ENCODE measurements at places on chromosomes 3 and 15.

DNA sequence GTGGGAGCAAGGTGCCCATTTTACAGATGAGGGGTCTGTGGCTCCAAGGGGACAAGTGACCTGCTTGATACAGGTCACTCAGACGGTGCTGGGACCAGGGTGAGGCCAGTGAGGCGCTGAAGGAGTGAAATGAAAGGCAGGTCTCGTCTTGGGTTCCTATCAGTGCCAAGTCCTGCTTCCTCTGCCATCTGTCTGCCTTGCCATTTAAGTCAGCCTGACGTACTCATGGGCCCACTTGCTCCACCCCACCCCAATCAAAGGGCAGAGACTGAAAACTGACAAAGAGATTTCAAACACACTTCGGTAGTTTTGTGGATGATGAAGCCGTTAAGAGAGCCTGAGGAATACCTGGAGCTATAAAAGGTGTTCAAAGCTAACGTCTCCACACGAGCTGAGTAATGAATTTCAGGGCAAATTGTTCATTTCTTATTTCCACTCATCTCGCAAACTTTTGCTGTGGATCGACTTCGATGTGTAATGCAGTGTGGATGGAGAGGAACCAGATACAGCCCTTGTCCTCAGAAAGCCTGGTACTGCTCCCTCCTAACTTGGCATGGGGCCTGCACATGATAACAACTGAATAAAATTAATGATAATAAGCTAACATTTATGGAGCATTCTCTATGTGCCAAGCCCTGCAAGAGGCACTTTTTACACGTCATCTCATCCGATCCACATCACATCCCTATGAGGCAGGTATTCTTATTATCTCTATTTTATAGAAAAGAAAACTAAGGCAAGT, 36.6 kb downstream of the ATP2B2 start:
- no peak for DNase-seq

DNA sequence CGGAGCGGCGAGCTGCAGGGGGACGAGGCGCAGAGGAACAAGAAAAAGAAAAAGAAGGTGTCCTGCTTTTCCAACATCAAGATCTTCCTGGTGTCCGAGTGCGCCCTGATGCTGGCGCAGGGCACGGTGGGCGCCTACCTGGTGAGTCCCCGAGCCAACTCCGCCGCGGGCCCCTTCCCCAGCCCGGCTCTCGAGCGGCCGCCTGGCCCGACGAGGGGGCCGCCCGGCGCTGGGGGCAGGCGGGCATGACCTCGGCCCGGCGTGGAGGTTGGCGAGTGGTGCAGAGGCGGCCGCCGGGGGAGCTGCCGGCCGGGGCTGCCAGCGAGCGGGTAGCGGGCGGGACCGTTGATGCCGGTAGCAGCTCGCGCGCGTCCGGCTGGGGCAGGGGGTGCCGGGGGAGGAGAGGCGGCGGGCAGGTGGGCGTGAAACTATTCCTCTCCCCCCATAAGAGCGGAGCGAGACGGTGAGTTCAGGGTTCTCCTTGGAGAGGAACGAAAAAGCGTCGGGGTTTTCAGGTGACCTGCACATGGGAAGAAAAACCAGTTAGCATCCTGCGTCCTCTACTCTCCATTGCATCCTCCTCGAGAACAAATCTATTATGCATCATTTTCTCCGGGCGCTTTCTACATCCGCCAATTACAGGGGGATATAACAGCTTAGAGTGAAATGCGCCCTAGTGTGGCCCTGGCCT, 585 bp downstream of the SLCO3A1 start:
- DNase-seq = no peak

- DNase-seq = no peak
Measured at GRCh38 chr15:78075490-78076230, 1.9 kb downstream of the TBC1D2B start.

DNA sequence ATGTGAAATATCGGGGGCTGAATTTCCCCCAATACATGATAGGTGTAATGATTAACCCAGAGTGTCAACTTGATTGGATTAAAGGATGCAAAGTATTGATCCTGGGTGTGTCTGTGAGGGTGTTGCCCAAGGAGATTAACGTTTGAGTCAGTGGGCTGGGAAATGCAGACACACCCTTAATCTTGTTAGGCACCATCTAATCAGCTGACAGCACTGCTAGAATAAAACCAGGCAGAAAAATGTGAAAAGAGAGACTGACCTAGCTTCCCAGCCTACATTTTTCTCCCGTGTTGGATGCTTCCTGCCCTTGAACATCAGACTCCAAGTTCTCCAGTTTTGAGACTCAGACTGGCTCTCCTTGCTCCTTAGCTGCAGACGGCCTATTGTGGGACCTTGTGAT, 247.8 kb downstream of the OTOL1 start:
- DNase-seq = no peak

GRCh38 chr3:149717391-149718056, 34.8 kb downstream of the COMMD2 start:
- DNase-seq = peak; percentile 57

- no peak for DNase-seq
Measured at GRCh38 chr3:41097896-41098496, 101.3 kb upstream of the CTNNB1 start.

- peak; percentile 35 for DNase-seq
Measured at GRCh38 chr3:196835086-196835485, 32.6 kb upstream of the SENP5 start.

GRCh38 chr15:55884223-55884622, 109.2 kb downstream of the NEDD4 start:
- no peak for DNase-seq

DNA sequence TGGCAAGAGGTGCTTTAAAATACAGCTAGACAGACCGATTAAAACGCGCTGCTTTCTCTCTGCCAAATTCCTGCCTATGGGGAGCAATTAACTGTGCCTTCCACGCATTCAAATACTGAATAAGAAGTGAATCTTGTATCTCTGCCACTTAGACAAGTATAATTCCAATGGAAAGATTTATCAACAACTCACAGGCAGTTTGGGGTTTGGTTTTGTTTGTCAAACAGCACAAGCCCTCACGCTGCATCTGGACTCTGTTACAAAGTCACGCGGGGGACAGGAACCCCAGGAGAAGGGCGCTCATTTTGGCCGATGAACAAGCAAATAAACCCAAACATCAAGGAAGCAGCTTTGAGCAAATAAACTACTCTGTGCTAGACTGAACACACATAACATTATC, 61.8 kb upstream of the TMCO5A start:
- DNase-seq = no peak

DNA sequence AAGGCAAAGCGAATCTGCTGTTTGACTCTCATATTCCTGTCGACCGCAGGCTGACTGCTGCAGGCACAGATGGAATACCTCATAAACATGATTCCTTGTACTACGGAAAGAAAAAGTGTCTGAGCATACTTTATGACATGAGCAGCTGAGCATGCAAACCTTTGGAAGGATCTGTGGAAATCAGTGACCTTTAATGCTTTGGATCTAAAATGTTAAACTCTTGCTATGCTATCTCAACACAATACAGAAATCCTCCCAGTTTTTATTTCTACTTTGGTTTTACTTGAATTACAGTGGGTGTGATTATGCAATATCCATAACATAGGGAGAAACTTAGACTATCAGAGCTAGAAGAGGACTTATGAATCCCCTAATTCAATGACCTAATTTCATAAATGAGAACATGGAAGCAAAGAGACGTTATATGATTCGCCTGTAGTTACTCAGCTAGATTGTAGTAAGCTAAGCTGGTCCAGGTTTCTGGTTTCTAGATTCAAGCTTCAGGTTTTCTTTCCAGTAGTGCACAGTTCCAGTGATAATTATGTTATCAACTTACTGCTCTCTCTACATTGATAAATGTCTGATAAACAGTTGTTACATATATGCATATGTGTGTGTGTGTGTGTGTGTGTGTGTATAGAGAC, 127.6 kb upstream of the GBE1 start:
- DNase-seq = no peak

DNA sequence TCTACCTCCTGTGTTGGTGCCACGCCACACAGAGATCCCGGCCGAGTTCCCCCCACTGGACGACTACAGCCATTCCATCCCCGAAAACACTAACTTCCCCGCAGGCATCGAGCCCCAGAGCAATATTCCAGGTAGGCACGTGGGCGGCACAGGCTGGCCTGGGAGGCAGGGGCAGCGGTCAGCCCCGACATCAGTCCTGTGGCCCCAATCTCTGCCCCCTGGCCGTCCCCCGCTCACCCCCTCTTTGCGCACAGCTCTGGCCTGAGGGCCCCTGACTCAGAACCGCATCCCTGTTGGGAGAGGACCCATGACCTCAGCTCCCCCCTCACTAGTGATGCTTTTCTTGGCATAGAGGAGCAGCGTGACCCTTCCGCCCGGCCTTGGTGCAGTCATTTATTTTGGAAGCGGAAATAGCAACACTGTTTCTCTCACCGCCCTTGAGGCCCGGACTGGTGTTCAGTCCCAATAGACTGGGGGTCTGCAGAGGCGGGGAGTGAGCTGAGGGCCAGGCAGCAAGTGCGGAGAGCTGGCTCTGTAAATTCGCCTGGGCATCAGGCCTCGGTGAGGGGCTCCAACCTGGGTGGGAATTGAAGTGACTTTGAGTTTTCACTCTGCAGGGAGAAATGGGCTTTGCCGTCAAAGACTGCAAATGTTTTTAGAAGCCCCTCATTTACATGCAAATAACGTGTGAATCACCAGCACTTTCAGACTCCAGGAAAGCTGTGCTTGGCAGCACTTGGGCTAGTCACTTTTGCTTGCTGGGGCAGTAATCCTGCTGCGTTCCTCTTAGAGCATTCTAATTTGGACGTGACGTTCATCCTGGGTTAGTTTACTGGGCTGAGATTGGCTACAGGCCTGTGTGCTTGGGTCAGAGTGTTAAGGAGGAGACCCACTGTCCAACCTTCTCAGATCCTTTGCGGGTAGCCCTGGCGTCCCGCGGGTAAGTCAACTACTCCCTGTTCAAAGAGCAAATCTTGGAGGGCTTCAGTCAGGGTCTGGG, 88.9 kb downstream of the AAGAB start:
- DNase-seq = no peak

DNA sequence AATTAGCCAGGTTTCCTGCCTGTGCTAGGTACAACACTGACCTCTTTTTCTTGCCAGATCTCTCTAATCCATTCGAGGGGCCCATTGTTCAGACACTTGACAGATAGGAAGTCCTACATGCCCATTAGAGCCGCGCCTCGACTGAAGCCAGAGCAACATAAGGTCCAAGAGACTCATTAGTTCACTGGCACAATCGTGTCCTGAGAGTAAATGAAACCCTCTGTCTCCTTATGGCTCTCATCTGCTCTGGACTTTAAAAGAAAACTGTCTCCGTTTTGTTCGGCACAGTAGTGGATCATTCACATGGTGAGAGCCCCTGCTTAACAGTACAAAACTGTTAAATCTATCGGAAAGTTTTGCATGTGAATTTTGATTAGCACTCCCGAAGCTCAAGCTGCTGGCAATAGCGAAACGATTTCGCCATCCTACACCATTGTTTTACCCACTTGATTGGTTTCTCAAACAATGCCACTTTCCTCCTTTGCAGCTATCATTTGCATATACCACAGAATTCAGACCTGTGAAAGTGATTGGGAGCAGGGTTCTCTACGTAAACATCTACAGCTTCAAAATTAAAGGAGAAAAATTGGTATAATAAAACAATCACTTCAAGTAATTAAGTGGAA, 19.0 kb upstream of the C15orf61 start:
- DNase-seq = no peak

GRCh38 chr3:36681867-36682266, 82.5 kb downstream of the DCLK3 start:
- no peak for DNase-seq

DNA sequence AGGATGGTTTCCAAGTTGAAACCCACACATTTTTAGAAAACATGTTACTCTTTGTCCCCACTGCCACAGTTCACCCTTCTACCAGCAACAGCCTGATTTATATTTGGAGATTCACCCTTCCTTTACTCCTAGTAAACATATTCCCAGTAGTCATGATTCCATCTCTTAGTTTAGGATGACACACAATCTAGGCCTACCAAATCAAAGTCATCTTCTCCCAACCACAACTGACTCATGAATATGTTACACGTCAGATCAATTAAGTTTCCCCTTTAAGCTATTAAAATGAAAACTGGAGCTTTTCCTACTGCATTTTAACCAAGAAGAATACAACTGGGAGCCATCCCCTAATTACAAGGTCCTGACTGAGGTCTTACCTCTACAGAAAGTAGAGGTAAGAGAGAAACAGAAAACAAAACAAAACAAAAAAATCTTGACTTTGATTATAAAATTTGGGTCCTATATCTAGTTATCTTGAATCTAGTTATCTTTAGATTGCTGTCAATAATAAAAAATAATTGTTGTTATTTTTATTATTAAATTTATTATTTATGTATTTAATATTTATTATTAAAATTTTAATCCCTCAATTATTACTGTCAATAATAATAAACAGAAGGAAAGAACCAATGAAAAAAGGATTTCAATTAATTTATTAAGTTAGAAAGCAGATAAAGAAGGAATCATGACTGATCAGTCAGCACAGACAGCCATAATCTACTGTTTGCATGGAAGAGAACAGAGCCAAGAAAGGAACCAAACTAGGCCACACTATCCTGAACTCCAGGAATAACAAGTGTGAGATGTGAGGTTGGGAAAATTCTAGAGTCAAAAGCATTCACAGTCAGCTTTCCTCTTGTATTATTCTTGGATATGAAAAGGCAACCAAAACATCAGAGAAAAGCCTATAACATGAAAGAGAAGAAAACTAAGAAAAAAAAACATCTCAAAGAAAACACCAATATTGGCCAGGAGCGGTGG, 12.5 kb downstream of the DPH6 start:
- no peak for DNase-seq

DNA sequence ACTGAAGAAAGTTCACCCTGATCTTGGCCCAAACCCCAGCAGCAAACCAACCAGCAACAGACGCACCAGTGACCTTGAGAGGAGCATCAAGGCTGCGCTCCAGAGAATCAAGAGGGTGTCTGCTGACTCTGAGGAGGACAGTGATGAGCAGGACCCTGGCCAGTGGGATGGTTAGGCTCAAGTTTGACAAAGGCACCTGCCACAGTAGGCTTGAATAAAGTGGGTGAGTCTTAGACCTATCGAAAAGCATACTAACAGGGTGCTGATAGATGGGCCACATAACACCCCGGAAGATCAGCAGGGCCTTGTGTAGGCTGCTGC, 23.9 kb downstream of the WHAMM start:
- no peak for DNase-seq

DNA sequence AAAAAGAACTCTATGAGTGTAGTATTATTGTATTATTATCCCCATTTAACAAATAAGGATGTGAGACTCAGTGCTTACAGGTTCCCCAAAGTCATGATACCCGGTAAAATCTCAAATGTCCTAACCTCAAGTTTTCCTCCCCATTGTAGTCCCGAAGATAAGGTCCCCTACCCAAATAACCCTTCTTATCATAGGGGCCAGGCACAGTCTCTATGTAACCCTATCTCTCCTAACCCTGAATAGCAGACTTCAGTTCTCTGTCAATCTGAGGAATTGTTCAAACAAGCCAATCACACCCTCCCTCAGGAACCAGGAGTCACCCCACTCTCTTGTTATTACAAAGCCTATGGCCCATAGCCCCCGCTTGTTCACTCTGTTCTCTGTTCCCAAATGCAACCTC, 10.5 kb upstream of the SUSD5 start:
- DNase-seq = no peak
